ENCODE measurements at places on chromosomes 6 and 20.

DNA sequence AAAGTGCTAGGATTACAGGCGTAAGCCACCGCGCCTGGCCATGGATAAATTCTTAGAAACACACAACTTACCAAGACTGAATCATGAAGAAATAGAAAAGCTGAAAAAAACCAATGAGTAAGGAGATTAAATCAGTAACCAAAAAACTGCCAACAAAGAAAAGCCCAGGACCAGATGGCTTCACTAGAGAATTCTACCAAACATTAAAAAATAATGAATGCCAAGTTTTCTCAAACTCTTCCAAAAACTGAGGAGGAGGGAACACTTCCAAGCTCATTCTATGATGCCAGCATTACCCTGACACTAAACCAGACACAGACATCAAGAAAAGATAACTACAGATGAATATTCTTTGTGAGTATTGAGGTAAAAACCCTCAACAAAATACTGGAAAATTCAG is 44.3 kb downstream of the USP49 start:
- DNase-seq: no peak

GRCh38 chr6:141957271-141957670 is 175.5 kb upstream of the GJE1 start:
- DNase-seq: no peak

GRCh38 chr6:44260451-44261297 is 3.3 kb upstream of the SLC35B2 start:
- no peak for DNase-seq

GRCh38 chr20:19839053-19839452 is 81.0 kb downstream of the RIN2 start:
- DNase-seq: no peak

DNA sequence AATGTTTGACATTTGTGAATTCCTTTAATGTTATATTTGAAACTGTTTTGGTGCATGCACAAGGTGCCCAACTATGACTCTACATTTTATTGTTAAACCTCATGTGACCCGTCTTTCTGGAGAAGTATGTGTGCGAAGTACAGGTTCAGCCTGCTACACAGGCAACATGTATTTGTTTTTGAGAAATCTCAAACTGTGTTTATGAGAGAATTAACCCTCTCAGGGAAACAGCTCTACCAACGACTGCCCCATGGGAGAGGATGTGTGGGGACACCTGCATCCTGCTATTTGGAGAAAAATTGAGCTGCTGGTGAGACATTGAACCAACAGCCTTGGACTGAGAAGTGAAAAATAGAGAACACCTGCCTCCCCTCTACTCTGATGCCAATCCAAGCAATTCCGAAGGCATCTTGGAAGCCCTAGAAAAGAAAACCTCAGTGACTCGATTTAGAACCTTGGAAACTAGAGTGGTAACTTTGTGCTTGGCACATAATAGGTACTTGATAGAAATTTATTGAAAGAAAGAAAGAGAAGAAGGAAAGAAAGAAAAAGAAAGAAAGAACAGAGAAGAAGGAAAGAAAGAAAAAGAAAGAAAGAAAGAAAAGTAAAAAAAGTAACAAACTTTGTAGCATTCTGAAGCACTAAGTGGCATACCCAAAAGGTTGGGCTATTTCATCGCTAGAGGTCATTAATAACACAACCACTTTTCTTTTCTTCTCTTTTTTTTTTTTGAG is 2.9 kb upstream of the AKAP12 start:
- DNase-seq: no peak

- DNase-seq: no peak
Observed at GRCh38 chr20:12287575-12287974, 369.9 kb downstream of the BTBD3 start.

DNA sequence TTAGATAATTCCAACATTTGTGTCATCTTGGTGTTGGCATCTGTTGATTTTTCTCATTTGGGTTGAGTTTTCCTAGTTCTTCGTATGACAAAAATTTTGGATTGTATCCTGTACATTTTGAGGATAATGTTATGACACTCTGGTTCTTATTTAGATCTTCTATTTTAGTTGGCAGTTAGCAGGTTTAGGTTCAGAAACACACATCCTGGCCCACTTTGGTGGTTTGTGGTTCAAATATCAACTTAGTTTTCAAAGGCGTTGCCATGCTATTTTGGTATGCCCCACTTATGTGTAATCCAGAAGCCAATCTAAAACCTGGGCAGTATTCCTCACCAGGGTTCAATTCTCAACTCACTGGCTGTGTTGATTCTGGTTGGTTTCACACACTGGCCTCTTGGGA is 68.2 kb downstream of the NOX3 start:
- no peak for DNase-seq
